ENCODE measurements at places on chromosomes 6 and 20.

DNA sequence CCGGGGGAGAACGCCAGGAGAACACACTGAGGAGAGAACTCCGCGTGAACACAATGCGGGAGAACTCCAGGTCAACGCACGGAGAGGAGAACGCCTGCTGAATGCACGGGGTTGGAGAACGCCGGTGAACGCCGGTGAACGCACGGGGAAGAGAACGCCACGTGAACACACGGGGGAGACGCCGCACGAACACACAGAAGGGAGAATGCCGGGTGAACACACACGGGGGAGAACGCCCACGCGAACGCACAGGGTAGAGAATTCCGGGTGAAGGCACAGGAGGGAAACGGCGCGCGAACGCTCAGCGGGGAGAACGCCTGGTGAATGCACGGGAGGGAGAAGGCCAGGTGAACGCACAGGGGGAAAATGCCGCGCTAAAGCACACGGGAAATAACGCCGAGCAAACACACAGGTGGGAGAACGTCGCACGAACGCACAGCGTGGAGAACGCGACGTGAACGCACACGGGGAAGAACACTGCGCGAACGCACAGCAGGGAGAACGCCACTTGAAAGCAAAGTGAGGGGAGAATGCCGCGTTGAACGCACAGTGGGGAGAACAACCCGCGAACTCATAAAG lies 56.1 kb downstream of the RNASET2 start:
- DNase-seq = no peak

- DNase-seq = peak; percentile 48
Measured at GRCh38 chr6:161618831-161619454, 345.1 kb upstream of the AGPAT4 start.

- DNase-seq = no peak
Measured at GRCh38 chr20:48705240-48706115, 122.3 kb downstream of the PREX1 start.

DNA sequence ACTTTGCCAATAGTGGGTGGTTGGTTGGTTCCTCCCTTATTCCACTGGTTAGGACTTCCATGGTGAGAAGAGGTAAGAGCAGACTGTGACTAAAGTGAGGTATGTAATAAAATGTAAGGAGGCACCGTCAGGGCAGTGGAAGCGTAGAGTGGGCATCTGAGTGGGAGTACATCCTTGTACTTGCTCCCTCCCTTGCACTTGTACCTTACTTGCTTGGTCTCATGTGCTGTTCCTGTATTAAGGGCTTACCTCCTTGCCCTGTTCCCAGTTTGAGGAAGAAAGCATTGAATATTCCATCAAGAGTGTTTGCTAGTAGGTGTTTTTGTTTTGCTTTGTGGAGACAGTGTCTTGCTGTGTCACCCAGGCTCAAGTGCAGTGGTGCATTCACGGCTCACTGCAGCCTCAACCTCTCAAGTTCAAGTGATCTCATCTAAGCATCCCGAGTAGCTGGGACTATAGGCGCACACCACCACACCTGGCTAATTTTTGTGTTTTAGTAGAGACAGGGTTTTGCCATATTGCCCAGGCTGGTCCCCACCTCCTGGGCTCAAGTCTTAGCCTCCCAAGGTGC lies 25.5 kb downstream of the AMD1 start:
- DNase-seq = no peak

GRCh38 chr20:10565191-10565921 lies 108.4 kb downstream of the JAG1 start:
- DNase-seq = no peak

DNA sequence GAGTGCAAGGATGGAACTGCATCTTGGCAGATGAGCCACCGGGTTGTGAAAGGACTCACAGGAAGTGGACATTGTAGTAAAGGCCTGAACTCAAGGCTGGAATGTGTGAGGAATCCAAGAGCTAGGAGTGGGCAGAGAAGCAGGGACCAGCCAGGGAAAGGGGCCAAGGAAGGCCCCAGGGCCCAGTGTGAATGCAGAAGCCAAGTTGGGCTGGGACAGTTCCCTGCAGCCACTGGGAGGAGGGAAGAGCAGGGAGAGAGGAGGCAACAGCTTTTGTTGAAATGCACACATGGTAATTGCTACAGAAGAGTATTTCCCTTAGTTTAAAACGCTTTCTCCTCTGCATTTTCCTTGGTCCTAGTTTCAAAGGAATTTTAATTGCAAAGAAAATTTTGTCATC lies 34.6 kb downstream of the CDH22 start:
- no peak for DNase-seq

- no peak for DNase-seq
Measured at GRCh38 chr20:33679758-33680485, 5.7 kb upstream of the NECAB3 start.

GRCh38 chr20:21259346-21259745 lies 43.8 kb upstream of the XRN2 start:
- DNase-seq = no peak

- peak; percentile 37 for DNase-seq
Measured at GRCh38 chr6:8879334-8879733, 444.0 kb upstream of the SLC35B3 start.
